CD4-positive, alpha-beta T cell treated with Interleukin-6 at 100 ng/mL for 8 hours (primary cell): ENCODE measurements at places on chromosomes 13 and 19.
A peak's percentile ranks its signal among the peaks of the same experiment; 100 is the strongest.

- no peak for DNase-seq
Measured at GRCh38 chr13:103894626-103895025, 828.4 kb upstream of the SLC10A2 start.

- no peak for DNase-seq
Measured at GRCh38 chr13:62611343-62611742, 1195.7 kb upstream of the PCDH20 start.

DNA sequence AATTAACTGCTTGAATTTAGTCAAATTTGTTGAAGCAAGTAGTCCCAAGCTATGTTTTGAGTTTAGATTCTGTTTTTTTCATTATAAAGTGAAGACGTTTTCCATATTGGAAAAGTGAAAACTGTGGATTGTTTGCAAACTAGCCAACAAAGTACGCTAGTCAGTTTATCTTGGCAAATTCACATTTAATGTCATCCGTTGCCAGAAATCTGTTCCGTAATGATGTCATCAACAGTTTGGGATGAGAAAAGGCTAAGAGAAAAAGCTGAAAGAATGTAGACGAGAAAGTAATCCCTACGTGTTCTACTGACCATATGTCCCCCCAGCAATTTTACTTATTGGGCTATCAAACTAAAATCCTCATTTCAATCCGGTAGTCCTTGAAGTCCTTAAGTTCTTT, 419.6 kb downstream of the GPC6 start:
- no peak for DNase-seq

- no peak for DNase-seq
Measured at GRCh38 chr19:38684078-38684861, 36.8 kb downstream of the ACTN4 start.

GRCh38 chr19:14091813-14092462, 1.4 kb upstream of the SAMD1 start:
- peak; percentile 44 for DNase-seq

DNA sequence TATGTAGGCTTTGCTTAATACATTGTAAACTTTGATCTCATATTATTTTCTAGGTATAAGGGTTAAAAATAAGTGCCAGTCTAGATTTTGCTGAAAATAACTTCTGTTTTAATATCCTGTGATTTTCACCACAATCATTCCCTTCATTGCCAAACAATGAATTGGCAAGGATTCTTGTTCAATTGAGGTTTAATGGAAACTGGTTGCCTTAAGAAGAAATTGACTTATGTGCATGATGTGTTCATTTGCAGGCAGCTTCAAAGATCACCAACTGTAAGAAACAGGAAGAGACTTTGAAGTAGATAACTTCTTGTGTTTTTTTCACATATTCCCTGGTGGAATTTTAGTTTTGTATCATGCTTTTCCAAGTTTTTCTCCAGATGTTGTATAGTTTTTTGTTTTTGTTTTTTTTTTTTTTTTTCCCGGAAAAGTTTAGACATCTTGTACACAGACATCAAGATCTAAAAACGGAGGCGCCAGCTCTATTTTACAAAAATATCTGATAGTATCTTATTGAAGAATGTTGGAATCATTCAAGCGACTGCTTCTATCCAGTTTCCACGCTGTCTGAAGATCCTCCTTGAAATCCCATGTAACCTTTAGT, 108.3 kb downstream of the POSTN start:
- no peak for DNase-seq

DNA sequence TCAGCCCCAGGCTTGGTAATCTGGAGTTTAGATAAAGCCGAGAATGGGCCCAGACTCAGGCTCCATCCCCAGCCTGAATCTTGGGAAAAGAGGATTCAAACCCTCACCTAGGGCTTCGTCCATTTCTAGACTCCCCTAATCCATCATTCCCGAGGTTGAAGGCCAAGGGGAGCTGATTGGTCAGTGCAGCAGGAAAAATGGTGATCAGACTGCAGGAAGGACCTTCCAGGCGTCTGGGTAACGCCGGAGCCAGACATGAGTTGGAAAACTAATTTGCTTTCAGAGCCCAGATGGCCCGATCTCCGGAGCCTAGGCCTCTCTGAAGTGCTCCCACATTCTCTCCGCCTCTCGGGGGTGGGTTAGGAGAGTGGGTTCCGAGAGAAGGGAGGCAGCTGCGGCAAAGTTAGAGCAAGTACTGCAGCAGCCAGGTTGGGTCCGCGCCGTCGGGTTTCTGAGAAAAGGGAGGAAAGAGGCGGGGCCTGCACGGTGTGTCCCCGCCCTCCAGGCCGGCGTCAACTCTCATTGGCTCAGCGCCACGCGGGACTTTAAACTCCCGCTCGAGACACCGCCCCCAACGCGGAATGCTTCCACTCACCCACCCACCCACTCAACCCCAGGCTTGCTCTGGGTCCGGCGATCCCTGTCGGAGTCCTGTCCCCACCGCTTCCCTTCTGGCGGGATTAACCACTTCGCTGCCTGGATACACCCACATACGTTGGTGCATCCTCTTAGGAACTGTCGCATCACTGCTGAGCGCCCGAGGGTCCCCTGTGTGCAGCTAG, 788 bp upstream of the RTBDN start:
- DNase-seq, result no peak

DNA sequence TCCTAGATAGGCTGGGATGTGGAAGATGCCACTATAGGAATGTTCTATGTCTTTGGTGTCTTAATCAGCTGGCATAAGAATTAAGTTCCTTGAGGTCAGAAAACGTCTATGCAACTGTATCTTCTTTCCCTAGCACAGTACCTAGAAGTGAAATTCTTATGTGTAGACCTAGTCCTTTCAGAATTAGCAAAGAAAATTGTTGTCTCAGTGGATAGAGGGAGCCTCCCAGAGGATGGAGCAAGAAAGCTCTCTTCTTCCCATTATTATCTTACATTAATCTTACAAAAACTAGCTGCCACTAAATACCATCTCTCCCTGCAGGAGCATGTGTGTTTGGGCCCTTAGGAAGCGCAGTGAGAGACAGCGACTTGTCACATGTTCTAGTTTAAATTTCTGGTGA, 11.6 kb downstream of the CLDN10 start:
- no peak for DNase-seq

DNA sequence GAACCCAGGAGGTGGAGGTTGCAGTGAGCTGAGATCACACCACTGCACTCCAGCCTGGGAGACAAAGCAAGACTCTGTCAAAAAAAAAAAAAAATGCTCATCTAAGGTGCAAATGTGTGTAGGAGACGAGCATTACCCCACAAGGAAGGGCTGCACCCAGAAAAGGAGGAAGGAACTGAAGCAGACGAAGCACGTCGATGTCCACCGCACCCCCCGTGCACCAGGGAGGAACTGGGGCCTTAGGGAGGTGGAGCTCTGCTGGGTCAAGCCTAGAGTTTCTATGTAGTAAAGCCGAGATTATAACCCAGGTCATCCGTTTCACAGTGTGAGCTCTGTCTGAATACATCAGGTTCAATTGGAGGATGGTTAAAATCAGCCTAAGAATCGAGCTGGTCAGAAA, 1.1 kb downstream of the VSTM1 start:
- no peak for DNase-seq

DNA sequence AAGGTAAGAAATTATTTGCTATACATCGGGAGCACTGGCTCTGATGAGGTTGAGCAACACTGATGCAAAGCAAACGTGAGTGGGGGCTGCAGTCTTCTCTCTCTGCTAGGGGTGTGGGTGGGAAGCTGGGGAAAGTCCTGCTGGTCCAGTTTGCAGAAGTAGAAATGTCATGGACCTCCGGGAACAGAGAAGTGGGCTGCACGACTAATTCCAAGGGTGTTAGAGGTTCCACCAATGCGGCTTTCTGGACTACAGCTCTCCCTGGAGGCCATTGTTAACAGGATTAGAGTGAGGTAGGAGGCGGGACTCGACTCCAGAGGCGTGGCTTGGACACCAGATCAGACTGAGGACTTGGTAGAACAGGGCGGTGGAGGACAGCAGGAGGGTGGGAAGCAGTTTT, 5.7 kb upstream of the FBXO27 start:
- no peak for DNase-seq

- no peak for DNase-seq
Measured at GRCh38 chr13:65088906-65089305, 2141.2 kb downstream of the PCDH9 start.

DNA sequence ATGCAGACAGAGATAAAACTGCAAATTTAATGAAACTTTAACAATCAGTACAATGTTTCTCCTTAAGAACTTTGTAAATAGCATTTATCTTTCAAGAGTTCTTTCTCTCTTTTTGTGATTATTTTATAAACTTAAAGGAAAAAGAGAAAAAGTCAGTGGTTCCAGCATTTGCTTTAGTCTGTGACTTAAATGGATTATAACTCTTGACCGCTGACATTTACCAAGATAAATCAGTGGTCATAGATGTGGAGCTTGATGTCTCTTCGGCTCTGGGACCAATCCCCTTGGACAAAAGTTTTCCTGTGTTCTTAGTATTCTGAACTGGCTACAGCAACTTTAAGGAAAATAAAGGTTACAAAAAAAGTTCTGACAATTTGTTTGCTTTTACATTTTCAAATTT, 162.6 kb downstream of the TM9SF2 start:
- no peak for DNase-seq

DNA sequence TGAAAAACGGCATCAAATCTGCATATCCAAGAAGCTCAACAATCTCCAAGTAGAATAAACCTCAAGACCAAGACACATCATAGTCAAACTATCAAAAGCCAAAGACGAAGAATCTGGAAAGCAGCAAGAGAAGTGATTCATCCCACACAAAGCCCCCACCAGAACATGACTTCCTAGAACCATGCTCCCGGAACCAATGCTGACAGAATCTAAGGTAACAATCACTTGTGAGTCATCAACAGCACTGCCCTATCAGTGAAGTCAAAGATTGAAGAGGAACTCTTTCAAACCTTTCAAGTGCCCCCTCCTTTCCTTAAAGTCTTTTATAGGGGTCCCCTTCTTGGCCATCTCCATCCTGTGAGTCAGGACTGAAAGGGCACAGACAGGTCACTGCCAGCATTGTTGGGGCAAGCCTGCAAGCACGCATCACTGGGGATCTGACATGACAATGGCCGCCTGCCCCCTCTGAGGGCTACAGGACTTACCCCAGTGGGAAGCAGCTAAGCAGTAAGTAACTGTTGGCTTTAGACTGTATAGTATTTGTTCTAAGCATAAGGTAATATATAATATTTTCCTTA, at the start of gene CCDC70:
Gene CCDC70 (plus strand): TSS at position 247 of the 578 bp plus-strand sequence. CDS start 3,443 bp downstream, outside the sequence.
- no peak for DNase-seq

DNA sequence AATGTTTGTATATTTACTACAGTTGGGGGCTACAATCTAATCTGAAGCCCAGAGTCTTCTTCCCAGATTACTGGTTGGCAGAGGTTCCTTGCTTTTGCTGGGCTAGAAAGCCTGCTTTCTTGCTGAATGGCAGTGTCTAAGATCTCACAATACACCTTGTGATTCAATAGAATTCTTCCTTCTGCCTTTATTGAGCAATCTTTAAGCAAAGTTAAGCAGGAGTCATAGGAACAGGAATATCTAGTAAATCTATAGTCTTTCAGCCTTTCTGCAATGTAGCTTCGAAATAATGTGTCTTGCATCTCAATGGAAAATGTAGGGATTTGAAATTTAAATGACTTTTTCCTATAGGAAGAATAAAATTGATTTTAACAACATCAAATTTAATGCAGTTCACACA, 346.1 kb downstream of the SLITRK1 start:
- DNase-seq, result no peak

GRCh38 chr13:99417201-99418102, 83.8 kb upstream of the TM9SF2 start:
- no peak for DNase-seq

DNA sequence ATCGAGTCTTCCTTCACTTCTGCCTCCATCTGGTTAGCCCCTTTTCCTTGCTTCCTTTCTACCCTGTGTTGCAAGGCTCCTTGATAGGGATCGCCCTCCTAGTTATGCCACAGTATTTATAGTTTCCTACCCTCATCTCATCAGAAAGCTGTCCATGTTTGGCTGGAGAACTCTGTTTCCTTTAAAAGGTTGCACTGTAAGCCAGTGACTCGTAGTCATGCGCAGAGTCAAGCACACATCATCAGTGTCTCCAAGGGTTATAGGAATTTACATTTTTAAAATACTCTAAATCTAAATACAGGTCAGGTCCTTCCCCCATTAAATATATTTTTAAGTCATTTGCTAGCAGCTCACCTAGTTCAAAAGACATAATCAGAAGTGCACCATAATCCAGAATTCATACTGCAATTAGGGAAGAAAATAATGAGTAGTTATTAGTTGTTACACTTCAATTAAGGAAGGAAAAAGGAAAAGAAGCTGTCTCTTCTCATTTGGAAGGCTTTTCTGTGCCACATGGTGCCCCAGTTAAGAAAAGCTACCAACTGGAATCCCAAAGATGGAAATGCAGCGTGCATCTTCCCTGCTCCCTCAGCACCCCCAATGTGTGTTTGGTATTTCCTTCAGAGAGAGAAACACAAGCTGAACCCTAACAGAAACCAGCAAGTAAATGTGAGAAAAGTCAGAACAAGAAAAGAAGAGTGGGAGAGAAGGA, 81.0 kb downstream of the GPR12 start:
- no peak for DNase-seq

GRCh38 chr13:65744836-65745235, 1485.3 kb downstream of the PCDH9 start:
- no peak for DNase-seq

- no peak for DNase-seq
Measured at GRCh38 chr13:106276876-106277275, 258.6 kb downstream of the EFNB2 start.

- DNase-seq, result no peak
Measured at GRCh38 chr13:51329606-51330005, 9.9 kb upstream of the SERPINE3 start.

GRCh38 chr19:13699786-13700185, 64.5 kb upstream of the MRI1 start:
- DNase-seq, result no peak

GRCh38 chr19:43439032-43439708, 24.5 kb downstream of the TEX101 start:
- peak; percentile 89 for DNase-seq

GRCh38 chr13:22018076-22018835, 347.4 kb downstream of the FGF9 start:
- DNase-seq, result no peak
